Colonic mucosa (tissue), 4 donors: ENCODE measurements at places on chromosomes 16 and 17. TPM values are rescaled to one million over a fixed set of nuclear protein-coding genes. Genes with fewer than 3 reads are reported as not detected.

- no peak for DNase-seq
- H3K4me1 ChIP-seq: no peaks in the 10 kb centered on the region
- H3K27me3 ChIP-seq: no peaks in the 10 kb centered on the region
- no peaks in the 10 kb centered on the region for H3K36me3 ChIP-seq
Measured at GRCh38 chr16:88330971-88331890, 51.5 kb upstream of the ZNF469 start.

Gene SECTM1
- 29.1 TPM for total RNA-seq

Gene EFTUD2
- 74.8 TPM for total RNA-seq

DNA sequence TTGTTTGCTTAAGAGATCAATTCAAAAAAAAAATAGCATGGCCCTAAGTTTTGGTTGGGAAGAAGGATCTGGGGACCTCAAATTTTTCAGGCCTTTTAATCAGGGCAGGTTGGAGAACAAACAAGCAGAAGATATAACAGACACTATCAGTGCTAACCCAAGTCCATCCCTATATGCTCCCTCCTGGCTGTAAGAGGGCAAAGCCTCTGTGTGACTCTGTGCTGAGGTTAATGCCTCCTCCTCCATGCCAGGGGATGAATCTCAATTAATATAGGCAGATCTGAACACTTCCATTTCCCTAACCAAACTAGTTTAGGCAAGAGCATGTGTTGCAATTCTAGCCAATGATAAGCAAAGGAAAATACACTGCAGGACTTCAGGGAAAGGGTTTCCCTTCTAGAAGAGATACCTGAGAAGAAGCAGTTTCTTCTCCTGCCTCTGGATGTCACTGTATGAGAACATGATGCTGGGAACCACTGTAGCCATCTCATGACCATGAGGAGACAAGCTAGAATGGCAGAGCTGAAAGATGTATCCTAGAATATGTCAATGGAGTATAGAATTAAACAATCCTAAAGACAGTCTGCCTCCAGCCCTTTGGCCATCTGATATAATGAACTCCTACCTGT is 76.0 kb downstream of the CHD9NB start:
- no peak overlapping the region for H3K27ac ChIP-seq
- H3K27me3 ChIP-seq: no peaks in the 10 kb centered on the region
- H3K4me3 ChIP-seq: no peak overlapping the region
- no peak for DNase-seq
- no peaks in the 10 kb centered on the region for H3K36me3 ChIP-seq

Gene ADAT1
- total RNA-seq: 38.8 TPM

Gene WFDC1
- 17.4 TPM for total RNA-seq

DNA sequence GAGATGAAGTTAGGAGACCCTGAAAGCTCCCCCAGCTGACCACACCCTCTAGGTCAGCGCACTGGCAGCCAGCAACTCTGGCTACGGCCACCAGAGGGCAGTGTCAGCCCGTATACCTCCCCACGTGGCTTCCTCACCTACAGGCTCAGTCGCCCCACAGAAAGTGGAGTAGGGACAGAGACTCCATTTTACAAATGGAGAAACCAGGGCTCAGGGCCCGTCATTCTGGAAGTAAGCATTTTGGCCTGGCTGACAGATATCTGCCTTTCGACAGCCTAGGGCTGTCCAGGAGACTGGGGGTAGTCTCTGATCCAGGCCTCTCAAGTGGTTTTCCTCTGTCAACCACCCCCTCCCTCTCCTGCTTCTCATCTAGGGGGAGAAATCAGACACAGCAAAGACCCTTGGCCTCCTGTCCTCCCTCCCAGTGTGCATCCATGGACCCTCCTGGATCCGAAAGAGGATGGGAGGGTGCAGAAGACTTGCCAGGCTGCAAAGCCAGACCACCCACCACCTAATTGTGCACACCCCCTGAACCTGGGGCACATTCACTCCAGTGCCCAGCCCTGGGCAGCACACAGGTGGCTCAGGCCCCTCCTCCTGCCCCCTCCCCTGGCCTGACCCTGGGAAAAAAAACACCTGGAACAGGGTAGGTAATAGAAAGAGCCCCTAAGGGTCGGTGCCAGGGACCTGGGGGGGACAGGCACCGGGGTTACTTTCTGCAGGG is 3.8 kb upstream of the HAP1 start:
- no peaks in the 10 kb centered on the region for H3K36me3 ChIP-seq
- H3K4me3 ChIP-seq: no peak overlapping the region
- DNase-seq: peak; percentile 82
- H3K27ac ChIP-seq: no peak overlapping the region

Gene SMIM36
- not detected for total RNA-seq

Gene VMO1
- 2.0 TPM for total RNA-seq

Gene CD300LB
- 0.69 TPM for total RNA-seq

Gene TBC1D3E
- not detected for total RNA-seq

DNA sequence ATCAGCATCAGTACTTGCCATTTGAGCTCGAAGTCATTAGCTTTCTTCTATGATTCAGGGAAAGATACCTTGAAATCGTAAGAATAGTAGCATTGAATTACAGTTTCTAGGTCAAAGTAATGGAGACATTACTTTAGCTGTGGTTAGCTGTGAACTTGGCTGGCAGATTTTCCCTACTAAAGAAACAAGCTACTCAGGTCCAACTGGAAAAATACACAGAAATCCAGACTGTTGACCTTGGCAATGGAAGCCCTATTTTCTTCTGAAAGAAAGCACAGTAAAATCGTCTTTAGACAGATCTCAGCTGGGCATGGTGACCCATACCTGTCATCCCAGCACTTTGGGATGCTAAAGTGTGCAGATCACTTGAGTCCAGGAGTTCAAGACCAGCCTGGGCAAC is 13.4 kb upstream of the DNAJA2 start:
- H3K4me1 ChIP-seq: no peaks in the 10 kb centered on the region
- H3K4me3 ChIP-seq: no peak overlapping the region
- DNase-seq: no peak
- H3K36me3 ChIP-seq: no peaks in the 10 kb centered on the region
- H3K27me3 ChIP-seq: no peaks in the 10 kb centered on the region

DNA sequence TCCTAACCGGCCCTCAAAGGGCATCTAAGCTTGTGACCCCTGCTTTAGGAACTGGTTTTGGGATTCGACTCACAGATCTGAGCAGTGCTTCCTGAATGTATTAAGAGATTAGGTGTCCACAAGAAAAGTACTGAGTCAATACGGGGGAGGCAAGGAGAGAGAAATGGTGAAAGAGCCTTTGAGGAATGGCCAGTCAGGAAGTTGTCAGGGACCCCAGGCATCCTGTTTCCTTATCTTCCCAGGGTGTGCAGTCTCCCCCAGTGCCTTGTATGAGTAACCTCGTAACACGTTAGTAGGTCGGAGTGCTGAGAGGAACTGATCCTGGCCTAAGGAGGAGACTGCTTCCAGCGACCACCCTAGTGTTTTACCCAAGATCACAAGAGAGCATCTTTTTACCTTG is 16.4 kb upstream of the TMED6 start:
- H3K4me1 ChIP-seq: no peaks in the 10 kb centered on the region
- H3K36me3 ChIP-seq: peaks cover 17% of the 10 kb centered on the region
- no peak overlapping the region for H3K27ac ChIP-seq
- no peaks in the 10 kb centered on the region for H3K27me3 ChIP-seq
- DNase-seq: no peak

GRCh38 chr16:12061336-12062055 is 85.0 kb downstream of the SNX29 start:
- no peak overlapping the region for H3K4me3 ChIP-seq
- no peaks in the 10 kb centered on the region for H3K36me3 ChIP-seq
- H3K27ac ChIP-seq: no peak overlapping the region
- DNase-seq: no peak
- H3K27me3 ChIP-seq: no peaks in the 10 kb centered on the region

Gene RNF222
- not detected for total RNA-seq
